ENCODE measurements at places on chromosomes 7 and 10.

- no peak for DNase-seq
Measured at GRCh38 chr10:103493916-103494877, 692 bp downstream of the NEURL1 start.

DNA sequence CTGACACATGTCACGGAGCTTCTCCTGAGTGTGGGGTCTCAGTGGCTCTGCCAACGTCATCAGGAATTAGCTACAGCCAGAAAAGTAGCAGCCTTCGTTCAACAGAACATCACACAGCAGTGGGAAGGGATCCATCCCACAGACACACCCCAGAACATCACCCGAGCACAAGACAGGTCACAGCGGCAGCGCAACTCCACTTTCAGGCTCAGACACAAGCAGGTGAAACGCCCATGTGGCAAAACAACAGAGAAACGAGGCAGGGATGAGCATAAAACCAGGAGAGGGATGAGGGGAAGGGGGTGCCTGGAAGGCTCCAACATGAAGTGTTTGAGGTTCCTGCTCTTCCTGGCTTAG lies 44.8 kb downstream of the CAMK2B start:
- DNase-seq: no peak

DNA sequence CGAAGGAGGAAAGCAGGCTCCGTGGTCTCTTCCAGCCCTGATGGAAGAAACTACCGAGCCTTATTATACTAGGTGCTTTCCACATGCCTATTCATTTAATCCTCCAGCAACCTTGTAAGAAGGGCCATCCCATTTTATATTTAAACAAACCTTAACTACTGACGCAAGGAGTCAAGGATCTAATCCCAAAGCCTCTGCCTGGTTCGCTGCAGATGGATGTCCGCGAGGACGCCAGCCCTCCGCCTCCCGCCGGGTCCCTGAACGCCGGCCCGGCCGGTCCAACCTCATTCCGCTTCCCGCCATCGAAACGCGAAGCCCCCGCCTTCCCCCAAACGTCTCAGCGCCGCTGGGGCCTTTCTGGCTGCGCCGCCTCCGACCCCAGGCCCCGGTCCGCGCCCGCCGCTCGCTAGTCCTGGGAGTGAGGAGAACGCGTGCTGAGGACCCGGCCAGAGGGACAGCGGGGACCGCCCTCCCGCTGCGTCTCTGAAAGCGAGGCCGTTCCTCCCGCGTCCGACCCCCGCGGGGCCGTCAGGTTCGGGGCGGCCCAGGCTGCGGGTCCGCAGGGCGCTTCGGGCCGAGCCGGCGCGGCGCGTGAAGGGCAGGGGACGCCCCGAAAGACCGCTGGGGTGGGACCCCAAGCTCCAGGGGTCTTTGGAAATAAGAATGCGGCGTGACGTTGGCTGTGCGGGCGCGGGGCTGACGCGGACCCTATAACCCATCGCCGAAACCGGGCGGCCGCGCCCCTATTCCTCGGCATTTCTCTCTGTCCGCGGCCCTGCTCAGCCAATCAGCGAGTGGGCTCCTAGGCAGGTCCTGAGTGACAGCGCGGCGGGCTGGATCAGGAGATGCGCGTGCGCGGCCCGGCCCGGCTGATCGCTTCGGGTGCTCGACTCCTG lies at the start of gene ATP6V0E2:
Gene ATP6V0E2, plus strand, starts transcription at position 896 of the 896 bp plus-strand sequence. CDS start 97 bp downstream, outside the sequence.
- peak; percentile 91 for DNase-seq

- DNase-seq: no peak
Measured at GRCh38 chr7:36985316-36985715, 261.0 kb upstream of the AOAH start.

- DNase-seq: no peak
Measured at GRCh38 chr7:40865441-40866233, 730.8 kb downstream of the SUGCT start.

DNA sequence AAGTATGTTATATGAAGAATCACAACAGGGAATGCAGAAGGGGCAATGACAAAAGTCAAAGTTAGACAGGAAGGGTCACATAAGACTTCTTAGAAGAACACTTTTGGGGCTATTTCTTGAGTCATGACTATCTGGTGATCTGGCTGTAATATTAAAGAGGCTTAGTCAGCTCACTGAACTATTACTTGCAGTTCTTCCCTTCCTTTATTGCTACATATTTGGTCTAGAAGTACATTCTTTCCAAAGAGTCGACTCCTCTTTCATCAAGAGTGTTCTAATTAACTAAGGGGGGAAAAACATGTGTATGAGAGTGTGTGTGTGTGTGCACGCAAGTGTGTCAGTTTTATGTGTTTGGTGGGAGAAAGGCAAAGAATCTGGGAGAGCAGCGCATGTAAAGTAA lies 247.3 kb upstream of the LRRTM3 start:
- no peak for DNase-seq

GRCh38 chr10:93463723-93464476 lies 18.2 kb downstream of the MYOF start:
- DNase-seq: peak; percentile 68

GRCh38 chr10:124233546-124234138 lies 140.2 kb upstream of the CHST15 start:
- DNase-seq: no peak

DNA sequence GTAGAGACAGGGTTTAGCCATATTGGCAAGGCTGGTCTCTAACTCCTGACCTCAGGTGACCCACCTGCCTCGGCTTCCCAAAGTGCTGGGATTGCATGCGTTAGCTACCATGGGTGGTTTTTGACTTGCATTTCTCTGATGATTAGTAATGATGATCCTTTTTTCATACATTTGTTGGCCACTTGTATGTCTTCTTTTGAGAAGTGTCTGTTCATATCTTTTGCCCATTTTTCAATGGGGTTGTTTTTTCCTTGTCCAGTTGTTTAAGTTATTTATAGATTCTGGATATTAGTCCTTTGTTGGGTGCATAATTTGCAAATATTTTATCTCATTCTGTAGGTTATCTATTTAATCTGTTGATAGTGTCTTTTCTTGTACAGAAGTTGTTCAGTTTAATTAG lies 4.3 kb upstream of the OR13A1 start:
- no peak for DNase-seq

- no peak for DNase-seq
Measured at GRCh38 chr10:119775529-119775928, 49.7 kb downstream of the INPP5F start.
